ENCODE measurements at places on chromosomes 4 and X.

- DNase-seq: peak; percentile 91
These were observed 137.5 kb downstream of the PALLD start for GRCh38 chr4:168634276-168634802.

DNA sequence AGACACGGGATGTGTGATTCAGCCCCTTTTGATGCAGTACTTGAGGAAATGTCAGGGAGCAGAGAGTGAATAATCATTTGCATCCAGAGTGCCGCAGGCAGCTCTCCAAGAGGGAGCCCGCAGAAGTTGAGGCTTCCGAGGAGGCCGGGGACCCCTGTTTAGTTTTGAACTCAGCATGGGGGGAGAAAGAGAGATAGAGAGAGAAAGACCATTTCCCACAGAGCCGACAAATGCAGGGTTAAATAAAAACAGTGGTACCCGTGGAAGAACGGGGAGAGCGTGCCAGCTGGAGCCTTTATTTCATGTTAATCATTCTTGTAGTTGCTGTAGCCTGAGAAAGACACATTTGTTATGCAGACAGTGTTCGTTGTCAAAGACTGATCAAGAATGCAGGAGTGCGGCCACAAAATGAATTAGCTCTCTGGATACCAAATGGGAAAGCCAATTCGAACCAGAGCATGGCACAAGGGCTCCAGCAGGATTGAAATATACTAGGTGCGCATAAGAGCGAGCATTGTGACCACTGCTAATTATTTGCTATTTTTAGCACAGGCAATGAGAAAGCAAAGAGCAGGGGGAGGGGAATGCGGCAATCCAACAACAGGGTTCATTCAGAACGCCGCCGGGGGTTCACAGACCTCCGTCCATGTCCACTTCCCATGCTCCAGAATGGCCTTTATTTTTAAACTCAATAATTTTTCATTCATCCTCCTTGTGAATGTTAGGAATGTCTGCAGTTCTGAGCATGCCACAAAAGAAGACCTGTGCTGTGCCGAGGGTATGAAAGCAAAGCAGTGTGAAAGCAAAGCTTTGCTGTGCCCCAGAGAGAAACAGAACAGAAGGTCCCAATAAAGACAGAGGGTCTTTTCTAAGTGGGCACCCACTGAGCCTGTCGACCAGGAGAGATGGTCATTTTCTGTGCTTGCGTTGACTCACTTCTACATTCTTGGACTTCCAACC is 243.9 kb upstream of the VCX3A start:
- no peak for DNase-seq

GRCh38 chr4:147723326-147723725 is 8.6 kb upstream of the ARHGAP10 start:
- no peak for DNase-seq

DNA sequence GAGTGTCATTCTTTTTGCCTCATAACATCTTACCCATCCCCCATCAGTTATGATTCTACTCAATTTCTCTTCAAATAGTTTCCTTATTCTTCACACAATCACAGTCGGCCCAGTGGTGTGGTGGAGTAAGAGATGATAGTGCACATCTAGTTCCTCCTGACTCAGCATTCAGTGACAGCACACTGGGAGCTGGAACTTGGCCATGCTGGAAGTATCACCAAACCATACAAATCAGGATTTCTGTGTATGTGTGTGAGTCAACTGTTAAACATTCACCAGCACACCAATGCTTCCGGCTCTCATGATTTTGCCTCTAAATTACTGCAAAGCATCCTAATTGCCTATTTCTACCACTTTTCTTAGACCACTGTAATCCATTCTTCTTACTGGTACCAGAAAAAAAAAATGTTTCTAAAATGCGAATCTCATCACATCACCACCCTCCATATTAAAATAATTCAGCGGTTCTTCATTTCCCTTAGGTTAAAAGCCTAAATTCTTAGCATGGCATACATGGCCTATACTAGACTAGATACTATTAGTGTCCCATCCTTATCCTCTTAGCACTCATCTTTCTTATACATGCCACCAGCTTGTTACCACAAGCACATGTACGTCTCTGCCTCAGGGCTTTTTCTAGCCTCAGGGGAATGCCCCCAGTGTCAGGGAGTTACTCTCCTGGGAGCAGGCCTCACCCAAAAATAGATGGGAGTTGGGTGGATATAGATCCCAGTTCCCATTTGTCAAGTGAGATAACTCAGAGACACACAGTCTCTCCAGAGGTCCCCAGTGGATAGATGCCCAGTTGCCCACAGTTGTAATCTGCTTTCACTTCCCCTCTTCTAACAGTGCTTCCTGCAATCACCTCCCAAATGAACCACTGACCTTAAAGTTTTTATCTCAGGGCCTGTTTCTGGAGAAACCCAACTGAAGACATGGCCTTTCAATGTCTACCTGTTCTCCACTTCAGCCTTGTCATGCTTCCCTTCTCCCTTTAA is 49.2 kb upstream of the DDX53 start:
- DNase-seq: peak; percentile 47

GRCh38 chr4:47933840-47934239 is 19.5 kb upstream of the NFXL1 start:
- peak; percentile 79 for DNase-seq

GRCh38 chr4:132383571-132384199 is 765.4 kb upstream of the PCDH10 start:
- no peak for DNase-seq

GRCh38 chr4:37609626-37610025 is 76.5 kb downstream of the RELL1 start:
- DNase-seq: peak; percentile 66

- no peak for DNase-seq
These were observed 89.9 kb downstream of the CEP135 start for GRCh38 chr4:56038487-56039162.

DNA sequence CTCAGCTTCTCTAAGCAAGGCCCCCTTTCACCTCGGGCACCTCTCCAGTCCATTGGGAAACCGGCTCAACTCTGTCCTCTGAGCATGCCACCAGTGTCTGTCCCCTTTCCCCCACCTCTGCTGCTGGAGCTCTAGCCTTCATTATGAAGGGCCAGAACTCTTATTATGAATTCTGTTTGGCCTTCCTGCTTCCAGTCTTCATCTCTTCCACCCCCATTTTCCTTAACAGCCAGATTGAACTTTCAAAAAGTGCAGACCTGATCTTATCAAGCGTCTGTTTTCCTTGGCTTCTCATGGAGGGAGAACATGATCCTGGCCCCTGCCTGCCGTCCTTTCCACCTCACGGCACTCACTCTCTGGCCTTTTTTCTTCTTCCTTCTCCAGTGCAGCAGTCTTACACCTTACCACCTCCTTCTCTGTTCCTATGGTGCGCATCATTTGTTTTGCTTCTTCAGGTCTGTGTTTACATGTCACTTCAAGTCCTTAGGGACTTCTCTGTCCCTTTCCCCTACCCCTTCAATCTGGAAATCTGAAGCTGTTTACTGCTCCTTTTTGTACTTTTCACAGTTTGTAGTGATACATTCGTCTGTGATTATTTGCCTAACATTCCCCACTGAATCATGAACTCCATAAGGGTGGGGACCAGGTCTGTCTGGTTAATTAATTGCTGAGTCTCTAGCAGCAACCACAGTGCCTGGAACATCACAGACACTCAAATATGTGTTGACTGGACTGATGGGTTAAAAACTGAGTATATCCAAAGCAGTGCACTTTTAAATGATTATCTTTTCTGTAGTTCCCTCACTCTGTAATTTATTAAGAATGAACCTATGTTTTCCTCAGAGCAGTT is 55.8 kb downstream of the FNIP2 start:
- no peak for DNase-seq

- DNase-seq: no peak
These were observed 73.8 kb downstream of the PHEX start for GRCh38 chrX:22105971-22106370.

DNA sequence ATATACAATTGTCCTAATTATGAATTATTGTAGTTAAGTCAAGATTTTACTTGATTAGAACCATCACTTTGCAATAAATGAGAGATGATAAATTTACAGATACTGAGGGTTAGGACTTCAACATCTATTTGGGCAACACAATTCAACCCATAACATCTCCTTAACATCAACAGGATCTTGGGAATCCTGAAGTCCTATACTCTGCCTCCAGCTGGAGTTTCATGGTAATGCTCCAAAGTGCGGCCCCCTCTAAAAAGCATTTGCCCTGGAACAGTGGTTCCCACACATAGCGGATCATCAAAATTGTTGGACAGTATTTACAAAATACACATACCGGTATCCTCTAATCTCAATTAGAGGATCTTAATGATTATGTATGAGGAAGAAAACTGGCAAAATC is 618.6 kb downstream of the CENPC start:
- no peak for DNase-seq

DNA sequence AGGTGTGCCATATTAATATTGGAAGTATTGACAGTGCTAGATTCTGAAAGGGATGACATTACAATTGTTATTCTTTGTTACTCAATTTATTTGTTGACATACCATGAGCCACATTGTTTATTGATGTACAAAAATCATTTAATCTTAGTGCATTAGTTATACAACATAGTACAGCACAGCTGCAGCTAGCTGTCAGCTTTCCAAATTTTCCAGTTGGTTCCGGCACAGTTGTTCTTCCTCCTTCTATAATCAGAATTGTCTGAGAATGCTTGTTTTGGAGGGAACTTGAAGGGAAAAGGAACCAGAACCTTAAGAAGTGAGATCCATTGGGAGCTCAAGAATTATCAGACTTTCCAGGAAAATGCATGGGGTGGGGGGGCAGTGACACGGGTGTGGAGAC is 281.4 kb downstream of the ZIC3 start:
- DNase-seq: no peak

- DNase-seq: no peak
These were observed 729 bp upstream of the CPLX1 start for GRCh38 chr4:826508-827208.

GRCh38 chrX:129347291-129347690 is 176.0 kb downstream of the SMARCA1 start:
- no peak for DNase-seq

GRCh38 chr4:179762840-179763239 is 2320.6 kb upstream of the AGA start:
- no peak for DNase-seq

DNA sequence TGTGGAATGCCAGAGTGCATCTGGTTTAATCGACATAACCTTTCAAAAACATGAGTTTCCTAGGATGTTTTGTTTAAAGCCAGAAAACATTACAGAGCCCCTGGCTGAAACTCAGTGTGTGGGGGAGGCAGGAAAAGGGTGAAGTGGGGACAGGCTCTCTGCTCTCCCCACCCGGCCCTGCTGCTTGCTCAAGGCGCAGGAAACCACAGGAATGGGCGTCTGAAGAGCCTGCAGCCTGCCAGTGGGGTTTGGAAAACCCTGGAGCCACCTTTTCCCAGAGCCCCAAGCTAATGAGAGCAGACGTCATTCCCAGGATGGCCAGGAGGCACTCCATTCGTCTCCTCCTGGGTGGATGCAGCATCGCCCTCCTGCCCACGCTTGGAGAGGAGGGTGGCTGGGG is 240.6 kb downstream of the AFAP1 start:
- DNase-seq: no peak

DNA sequence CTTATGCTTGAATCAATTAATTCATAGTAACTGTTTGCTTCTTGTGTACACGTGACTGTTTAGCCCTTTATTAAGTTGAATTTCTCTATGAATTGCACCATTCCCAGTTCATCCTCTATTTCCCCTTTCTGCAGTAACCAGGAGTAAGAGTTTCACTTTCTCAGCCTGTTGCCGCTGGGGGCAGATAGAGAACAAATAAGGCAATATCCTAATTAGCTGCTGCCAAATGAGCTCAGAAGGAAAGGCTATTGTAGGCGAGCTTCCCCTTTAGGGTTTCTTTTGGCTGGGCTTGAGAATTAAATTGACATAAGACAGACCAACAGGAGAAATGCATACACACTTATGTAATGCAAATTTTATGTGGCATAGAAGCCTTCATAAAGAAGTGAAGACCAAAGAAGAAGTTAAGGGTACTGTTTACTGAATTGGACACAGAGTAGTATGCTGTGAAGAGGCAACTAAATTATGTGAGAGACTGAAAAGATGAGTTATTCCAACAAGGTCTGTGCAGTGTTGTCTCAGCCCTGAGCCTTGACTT is 1594.7 kb downstream of the TECRL start:
- DNase-seq: peak; percentile 2

DNA sequence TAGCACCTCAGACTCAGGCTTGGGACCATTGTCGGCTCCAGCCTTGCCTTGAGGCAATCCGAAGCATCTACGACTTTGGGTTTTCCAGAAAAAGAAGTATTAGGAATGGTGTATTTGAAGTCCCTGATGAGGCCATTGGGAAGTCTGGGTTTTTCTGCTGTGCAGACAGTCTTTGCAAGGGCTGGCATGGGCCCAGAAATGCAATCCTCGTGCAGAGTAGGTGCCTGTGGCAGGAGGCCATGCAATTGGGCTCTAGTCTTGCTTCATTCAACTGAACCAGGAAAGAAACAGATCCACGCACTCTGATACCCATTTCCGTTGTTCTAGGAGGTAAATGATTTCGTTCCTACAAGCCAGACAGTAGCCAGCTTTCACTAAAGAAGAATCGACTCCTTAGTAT is 12.4 kb downstream of the ZFP92 start:
- DNase-seq: no peak

DNA sequence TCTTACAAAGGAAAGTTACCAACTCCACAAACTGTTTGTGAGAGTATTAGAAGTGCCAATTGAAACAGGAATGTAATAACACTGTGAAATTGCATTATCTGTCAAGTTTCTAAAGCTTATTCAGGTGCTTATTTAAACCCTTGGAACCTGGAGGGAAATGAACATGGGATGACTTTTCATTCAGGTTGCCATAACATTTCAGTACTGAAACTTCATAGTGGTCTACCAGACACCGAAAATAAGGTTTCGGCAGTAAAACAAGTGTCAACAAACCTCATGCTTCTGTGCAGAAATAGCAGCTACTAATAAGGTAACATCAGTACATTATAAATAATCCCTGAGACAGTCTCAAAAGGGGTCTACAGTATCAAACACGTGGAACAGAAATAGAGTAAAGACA is 890.7 kb upstream of the INTU start:
- DNase-seq: no peak

DNA sequence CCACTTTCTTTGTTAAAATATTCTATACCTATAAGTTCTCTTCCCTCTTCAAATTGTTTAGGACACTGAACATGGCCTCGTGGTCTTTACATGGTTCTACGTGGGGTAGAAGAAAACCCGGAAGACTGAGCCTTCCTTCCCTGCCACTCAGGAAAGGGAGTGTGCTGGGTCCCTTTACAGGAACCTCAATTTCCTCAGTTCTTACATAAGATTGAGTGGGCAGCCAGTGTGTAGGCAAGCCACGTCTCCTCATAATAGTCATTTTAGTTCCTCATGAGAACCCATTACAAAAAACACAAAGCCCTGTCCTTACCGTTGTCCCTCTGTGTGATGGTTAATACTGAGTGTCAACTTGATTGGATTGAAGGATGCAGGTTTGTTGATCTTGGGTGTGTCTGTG is 28.7 kb upstream of the SMIM10L2A start:
- DNase-seq: no peak

GRCh38 chr4:15117270-15117946 is 115.1 kb downstream of the CPEB2 start:
- no peak for DNase-seq

DNA sequence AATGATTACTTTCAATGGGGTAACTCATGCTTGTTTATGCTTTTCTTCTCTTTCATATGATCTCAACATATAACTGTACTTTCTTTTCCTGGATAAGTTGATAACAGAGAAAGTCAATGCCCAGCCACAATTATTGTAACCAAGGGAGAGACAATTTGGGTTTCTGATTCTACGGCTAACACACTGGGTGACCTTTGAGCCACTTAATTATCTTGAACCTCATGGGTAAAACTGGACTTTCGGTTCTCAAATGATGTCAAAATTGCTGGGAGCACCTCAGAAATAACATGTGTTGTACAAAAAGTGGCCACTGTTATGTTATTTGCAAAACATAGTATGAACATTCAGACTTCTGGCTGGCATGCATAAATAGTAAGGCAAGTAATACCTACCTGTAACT is 79.6 kb upstream of the MCF2 start:
- no peak for DNase-seq
